ENCODE measurements at places on chromosomes 1 and 21. TPM values are rescaled to one million over a fixed set of nuclear protein-coding genes. Genes with fewer than 3 reads are reported as not detected.
A peak's percentile ranks its signal among the peaks of the same experiment; 100 is the strongest.

GRCh38 chr1:174152427-174152826 is 6.9 kb upstream of the RABGAP1L start:
- H3K4me1 ChIP-seq = peaks cover 36% of the 10 kb centered on the region
- peaks cover 3% of the 10 kb centered on the region for H3K36me3 ChIP-seq
- H3K27me3 ChIP-seq = no peaks in the 10 kb centered on the region
- H3K4me3 ChIP-seq = no peak overlapping the region
- H3K27ac ChIP-seq = no peak overlapping the region
- DNase-seq = no peak

DNA sequence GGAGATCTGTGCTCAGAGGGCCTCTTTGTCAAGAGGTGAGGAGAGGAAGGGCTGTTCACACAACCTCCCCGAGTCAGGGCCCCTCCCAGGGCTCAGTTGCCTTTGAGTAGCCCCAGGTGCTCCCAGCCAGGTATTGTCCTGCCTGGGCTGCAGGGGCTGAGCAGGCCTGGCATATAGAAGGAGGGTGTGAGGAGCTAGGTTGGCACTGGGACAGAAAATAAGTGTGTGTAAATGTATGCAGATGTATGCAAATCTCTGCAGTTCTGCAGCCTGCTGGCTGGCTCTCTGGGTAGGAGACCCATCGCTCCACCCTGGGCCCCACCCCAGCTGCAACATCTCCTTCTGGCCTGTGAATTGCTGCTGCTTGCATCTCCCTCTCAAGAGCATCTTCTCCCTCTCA is 52.4 kb downstream of the NAV1 start:
- no peak overlapping the region for H3K27ac ChIP-seq
- no peaks in the 10 kb centered on the region for H3K4me1 ChIP-seq

The HSF2BP gene
- 0.97 TPM for total RNA-seq

DNA sequence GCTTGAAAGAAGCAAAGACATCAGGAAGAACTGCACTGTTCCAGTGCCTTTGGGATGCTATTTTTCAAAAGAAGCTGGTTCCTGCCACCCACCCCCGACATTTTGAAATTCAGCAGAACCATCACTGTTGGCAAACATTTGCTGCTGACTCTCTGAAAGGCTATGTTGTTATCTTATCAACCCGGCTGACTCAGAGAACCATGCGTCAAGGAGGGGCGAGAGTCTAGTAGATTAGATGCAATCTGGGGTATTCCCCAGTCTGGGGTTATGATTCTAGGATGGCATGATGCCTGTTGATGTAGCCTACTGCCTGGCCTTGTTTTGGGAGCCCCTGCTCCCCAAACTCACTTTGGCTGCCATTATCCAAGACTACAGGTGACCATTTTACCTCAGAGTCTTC is 267.8 kb upstream of the RUNX1 start:
- H3K4me1 ChIP-seq = peaks cover 27% of the 10 kb centered on the region
- peak overlapping the region; percentile 40 for H3K27ac ChIP-seq
- DNase-seq = no peak
- no peak overlapping the region for H3K4me3 ChIP-seq

DNA sequence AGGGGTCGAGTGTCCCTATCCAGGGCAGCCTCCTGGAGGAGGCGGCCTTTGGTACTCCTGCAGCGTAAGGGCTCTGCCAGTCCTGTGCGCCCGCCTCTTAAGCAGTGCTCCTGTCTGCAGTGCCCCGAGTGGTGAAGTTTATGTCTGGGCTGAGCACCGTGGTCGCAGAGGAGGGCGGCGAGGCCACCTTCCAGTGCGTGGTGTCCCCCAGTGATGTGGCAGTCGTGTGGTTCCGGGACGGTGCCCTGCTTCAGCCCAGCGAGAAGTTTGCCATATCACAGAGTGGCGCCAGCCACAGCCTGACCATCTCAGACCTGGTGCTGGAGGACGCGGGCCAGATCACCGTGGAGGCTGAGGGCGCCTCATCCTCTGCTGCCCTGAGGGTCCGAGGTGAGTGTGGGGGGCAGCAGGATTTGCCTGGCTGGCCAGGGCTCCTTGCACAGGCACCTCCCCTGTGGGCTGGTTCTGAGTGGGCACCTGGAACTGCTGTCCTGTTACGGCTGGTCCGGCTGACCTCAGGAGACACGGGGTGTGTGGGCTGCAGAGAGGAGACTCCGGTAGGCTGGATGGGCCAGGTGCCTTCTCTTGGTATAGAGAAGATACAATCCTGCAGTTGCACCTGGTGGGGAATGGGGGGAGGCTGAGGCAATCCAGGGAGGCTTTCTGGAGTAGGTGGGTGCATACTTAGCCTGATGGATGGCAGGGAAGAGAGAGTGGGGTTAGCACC is 66.8 kb downstream of the OBSCN start:
- peak overlapping the region; percentile 66 for H3K4me3 ChIP-seq
- peaks cover 4% of the 10 kb centered on the region for H3K4me1 ChIP-seq
- H3K36me3 ChIP-seq = peaks cover 6% of the 10 kb centered on the region
- no peaks in the 10 kb centered on the region for H3K27me3 ChIP-seq

- no peak overlapping the region for H3K4me3 ChIP-seq
- no peak for DNase-seq
- H3K36me3 ChIP-seq = no peaks in the 10 kb centered on the region
Measured at GRCh38 chr1:80594013-80594412, 1206.7 kb upstream of the ADGRL2 start.

The OR2L2 gene
- total RNA-seq = 0.05 TPM

DNA sequence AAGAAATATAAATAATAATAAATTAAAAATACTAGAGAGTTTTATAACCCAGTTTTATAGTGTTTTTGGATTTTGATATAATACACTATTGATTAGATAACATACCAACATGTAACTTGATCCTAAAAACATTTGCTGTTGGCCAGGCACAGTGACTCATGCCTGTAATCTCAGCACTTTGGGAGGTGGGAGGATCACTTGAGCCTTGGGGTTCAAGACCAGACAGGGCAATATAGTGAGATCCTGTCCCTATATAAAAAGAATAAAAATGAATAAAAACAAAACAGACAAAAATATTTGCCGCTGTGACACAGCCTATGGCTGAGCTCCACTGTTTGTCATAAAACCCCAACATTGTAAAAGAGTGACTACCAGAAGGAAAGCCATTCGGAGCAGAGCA is 26.1 kb downstream of the VPS13D start:
- no peak overlapping the region for H3K4me3 ChIP-seq
- no peaks in the 10 kb centered on the region for H3K4me1 ChIP-seq
- H3K36me3 ChIP-seq = peaks cover 61% of the 10 kb centered on the region
- DNase-seq = no peak
- no peak overlapping the region for H3K27ac ChIP-seq
- no peaks in the 10 kb centered on the region for H3K27me3 ChIP-seq

DNA sequence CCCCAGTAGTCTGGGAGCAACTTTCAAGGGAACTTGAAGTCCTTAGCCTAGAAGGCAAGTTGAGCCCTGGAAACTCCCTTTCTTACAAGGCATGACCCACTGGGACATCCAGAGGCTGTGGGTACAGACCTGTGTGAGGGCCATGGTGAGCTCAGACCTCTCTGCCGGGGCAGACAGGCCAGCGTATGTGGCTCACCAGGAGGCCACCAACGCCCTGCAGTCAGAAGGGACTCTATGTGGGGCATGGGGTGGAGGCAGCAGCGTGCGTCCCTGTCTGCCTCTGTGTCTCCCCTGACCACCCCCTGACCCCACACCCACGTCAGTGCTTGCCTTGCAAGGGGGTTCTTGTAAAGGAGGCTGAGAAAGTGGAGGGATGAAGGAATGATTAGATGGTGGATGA is 10.8 kb downstream of the COQ8A start:
- no peak overlapping the region for H3K4me3 ChIP-seq
- DNase-seq = no peak
- H3K36me3 ChIP-seq = peaks cover 14% of the 10 kb centered on the region
- peaks cover 11% of the 10 kb centered on the region for H3K4me1 ChIP-seq
- H3K27ac ChIP-seq = no peak overlapping the region

DNA sequence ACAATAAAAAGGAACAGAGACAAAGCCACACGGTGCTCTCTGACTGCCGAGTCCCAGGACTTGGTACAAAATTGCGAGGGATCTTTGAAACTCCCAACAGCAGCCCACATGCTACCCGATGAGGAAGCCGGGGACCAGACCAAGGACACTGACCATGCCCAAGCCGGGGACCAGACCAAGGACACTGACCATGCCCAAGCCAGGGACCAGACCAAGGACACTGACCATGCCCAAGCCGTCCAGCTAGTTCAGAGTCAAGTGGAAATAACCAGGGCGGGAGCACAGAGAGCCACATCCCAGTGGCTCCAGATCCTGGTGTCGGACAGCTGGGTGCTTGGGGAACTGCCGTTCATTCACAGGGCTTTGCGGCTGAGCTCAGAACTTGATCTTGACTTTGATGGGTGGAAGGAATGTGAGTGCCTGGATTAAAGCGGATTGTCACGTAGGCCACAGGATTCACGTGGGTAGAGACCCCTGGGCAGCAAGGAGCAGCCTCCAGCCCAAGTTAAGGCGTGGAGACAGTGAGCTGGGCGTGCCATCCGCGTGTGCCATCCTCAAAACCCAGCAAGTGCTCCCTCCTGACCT is 16.5 kb upstream of the TRAPPC10 start:
- no peak for DNase-seq
- no peaks in the 10 kb centered on the region for H3K36me3 ChIP-seq
- H3K4me1 ChIP-seq = no peaks in the 10 kb centered on the region
- H3K27me3 ChIP-seq = peaks cover 8% of the 10 kb centered on the region
- H3K4me3 ChIP-seq = no peak overlapping the region
- H3K27ac ChIP-seq = no peak overlapping the region

The GPR37L1 gene
- not detected for total RNA-seq

DNA sequence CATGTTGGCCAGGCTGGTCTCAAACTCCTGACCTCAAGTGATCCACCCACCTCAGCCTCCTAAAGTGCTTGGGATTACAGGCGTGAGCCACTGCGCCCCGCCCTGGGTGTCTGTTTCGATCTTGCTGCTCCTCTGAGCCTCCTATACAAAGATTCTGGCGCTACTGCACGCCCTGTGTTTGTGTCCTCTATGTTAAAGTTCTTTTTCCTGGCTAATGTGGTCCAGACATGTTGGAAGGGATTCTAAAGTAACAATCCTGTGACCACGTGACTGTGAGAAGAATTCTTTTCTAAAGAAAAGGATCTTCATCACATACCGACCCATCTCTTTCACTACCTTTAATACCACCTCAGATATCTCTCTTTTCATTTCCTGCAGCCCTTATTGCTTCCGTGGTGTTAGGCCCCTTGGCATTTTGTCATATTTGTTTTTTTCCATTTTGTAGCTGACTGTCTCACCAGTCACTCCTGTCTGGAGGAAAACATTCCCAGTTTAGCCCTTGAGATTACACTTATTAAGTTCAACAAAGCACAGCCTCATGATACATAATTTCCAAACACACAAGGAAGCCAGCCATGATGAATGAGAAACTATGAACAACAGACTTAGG is 27.2 kb upstream of the ENO1 start:
- peak overlapping the region; percentile 65 for H3K27ac ChIP-seq
- no peak overlapping the region for H3K4me3 ChIP-seq
- no peak for DNase-seq
- H3K27me3 ChIP-seq = no peaks in the 10 kb centered on the region

The FCGR3B gene
- total RNA-seq = not detected

The SYT11 gene
- 22.3 TPM for total RNA-seq

The KCNA2 gene
- 0.21 TPM for total RNA-seq

- H3K36me3 ChIP-seq = no peaks in the 10 kb centered on the region
- peaks cover 12% of the 10 kb centered on the region for H3K27me3 ChIP-seq
- no peaks in the 10 kb centered on the region for H3K4me1 ChIP-seq
Measured at GRCh38 chr1:23475134-23475628, 8.8 kb downstream of the ASAP3 start.

GRCh38 chr1:64525116-64525686 is 55.3 kb downstream of the CACHD1 start:
- no peak overlapping the region for H3K27ac ChIP-seq
- no peak overlapping the region for H3K4me3 ChIP-seq
- no peak for DNase-seq
- peaks cover 4% of the 10 kb centered on the region for H3K27me3 ChIP-seq
- H3K4me1 ChIP-seq = no peaks in the 10 kb centered on the region

DNA sequence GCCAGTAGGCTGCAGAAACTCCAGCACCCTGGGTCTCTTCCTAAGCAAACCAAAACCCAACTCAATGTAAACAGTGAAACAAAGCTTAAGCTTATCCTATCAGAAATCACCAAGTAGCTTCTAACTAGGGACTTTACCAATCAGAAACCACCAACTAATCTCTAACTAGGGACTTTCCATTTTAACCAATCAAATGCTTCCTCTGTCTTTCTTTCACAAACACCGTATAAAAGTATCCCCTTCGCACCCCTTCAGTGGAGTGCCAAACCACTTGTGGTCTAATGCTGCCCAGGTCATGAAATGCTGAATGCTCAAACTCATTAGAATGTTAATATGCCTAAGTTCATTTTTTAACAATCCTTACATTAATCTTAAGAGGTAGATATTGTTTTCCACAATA is 250.5 kb upstream of the DUSP10 start:
- H3K36me3 ChIP-seq = peaks cover 6% of the 10 kb centered on the region
- H3K27ac ChIP-seq = peak overlapping the region; percentile 35
- H3K4me1 ChIP-seq = peaks cover 46% of the 10 kb centered on the region
- no peak for DNase-seq
- H3K4me3 ChIP-seq = no peak overlapping the region

DNA sequence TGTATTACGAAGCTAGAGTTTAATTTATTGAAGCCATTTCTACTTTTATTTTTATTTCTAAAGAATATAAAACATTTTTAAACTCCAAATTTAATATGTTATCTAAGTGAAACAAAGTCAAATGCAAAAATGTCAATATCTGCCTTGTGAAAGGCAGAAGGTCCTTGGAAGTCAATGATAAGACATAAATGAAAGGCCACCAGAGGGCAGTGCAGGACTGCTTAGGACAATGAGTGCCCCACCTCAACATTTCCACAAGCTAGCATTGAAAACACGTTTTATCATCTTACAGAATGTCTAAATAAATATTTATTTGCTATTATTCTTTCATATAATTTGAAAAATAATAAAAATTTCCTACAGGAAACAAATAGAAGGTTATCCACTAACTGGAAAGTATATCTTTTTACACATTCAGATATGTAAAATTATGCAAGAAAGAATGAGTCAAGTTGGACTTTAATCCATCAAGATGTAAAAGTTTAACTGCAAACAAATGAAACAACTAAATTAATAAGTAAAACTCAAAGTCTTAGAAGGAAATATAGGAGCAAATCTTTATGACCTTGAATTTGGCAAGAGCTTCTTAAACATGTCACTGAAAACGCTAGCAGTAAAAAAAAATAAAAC is 140.1 kb upstream of the FMN2 start:
- H3K27me3 ChIP-seq = no peaks in the 10 kb centered on the region
- no peaks in the 10 kb centered on the region for H3K4me1 ChIP-seq
- no peak overlapping the region for H3K27ac ChIP-seq
- H3K36me3 ChIP-seq = no peaks in the 10 kb centered on the region
- no peak for DNase-seq

DNA sequence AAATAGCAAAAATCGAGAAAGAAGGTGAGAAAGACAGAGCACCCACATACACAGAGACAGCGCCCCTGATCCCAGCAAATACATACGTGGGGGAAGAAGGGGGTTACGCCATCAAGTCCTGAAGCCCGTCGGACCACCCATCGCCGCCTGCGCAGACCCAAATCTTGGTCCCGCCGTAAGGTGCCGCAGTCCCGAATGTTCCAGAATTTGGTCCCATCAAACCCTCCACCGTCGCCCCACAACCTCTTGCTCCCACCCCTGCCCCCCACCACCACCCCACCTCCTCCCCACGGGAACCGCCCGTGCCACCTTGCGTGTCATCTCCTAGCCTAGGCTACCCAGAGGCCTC is 71.7 kb downstream of the CD46 start:
- peaks cover 64% of the 10 kb centered on the region for H3K4me1 ChIP-seq
- no peaks in the 10 kb centered on the region for H3K27me3 ChIP-seq
- H3K4me3 ChIP-seq = peak overlapping the region; percentile 73
- no peak for DNase-seq
- H3K27ac ChIP-seq = peak overlapping the region; percentile 94
- H3K36me3 ChIP-seq = peaks cover 32% of the 10 kb centered on the region

The RNPC3 gene
- total RNA-seq = 15.9 TPM
